ENCODE measurements at places on chromosomes 3 and 15. TPM values are rescaled to one million over a fixed set of nuclear protein-coding genes. Genes with fewer than 3 reads are reported as not detected.

The CELF6 gene
- 4.6 TPM for total RNA-seq

- H3K27me3 ChIP-seq = no peaks in the 10 kb centered on the region
- no peak overlapping the region for H3K27ac ChIP-seq
- peaks cover 14% of the 10 kb centered on the region for H3K4me1 ChIP-seq
- H3K4me3 ChIP-seq = no peak overlapping the region
- no peak for DNase-seq
Observed at GRCh38 chr15:80106051-80106450, 46.6 kb downstream of the ZFAND6 start.

The GABRB3 gene
- not detected for total RNA-seq

DNA sequence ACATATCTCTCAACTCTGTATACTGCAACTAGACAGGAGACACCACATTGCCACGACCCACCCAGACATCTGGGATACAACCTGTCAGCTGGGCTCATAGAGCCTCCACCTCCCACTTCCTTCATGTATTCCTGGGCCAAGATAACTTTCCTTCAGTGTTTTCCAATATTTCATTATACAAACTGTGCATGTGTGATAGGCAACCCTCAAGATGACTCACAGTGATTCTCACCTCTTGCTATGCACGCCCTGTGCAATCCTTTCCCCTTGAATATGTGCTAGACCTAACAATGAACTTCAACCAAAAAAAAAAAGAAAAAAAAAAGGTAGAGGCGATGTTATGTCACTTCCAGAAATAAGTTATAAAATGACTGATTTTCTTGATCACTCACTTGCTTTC lies 138.0 kb upstream of the ALCAM start:
- no peak overlapping the region for H3K27ac ChIP-seq
- DNase-seq = no peak
- H3K36me3 ChIP-seq = no peaks in the 10 kb centered on the region
- H3K4me1 ChIP-seq = no peaks in the 10 kb centered on the region
- H3K4me3 ChIP-seq = no peak overlapping the region

DNA sequence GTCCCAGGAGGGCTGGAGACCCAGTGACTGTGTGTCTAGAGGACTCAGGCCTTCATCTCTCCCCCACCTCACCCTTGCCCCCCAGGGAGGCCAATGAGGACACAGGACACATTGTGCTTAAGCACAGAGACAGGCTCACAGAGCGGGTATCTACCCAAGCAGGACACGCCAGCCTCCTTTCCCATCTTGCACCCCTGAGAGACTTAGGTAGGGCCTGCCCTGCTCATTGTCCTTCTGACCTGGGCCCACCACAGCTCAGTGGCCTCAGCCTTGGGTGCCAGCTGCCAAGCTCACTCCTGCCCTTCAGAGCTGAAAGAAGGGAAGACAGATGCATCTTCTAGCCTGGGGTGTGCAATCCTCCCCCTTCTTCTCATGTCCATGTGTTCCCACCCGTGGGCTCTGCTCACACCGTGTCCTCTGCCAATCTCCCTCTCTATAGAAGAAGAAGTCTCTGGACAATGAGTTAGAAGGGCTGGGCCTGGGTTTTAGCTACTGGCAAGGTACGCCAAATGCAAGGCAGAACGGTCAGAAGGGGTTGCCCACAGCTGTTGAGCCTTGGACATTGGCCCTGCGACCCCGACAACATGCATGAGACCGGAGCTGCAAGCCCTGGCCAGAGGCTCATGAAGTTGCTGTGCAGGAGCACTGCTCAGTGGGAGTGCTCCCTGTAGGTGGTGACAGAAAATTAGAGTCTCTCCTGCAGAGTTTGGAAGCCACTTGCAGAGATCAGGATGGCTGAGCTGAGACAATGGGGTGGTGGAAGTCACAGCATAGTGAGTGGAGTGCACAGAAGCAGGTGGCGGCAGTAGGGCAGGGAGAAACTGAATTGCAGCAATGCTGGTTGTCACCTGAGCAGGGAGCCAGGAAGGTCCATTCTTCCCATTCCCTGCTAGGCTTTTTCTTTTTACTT lies 32.8 kb downstream of the ACSBG1 start:
- no peaks in the 10 kb centered on the region for H3K27me3 ChIP-seq
- H3K4me3 ChIP-seq = no peak overlapping the region
- DNase-seq = no peak
- no peaks in the 10 kb centered on the region for H3K36me3 ChIP-seq
- no peak overlapping the region for H3K27ac ChIP-seq

- no peak overlapping the region for H3K27ac ChIP-seq
- no peak for DNase-seq
- no peaks in the 10 kb centered on the region for H3K36me3 ChIP-seq
- H3K4me1 ChIP-seq = no peaks in the 10 kb centered on the region
- no peaks in the 10 kb centered on the region for H3K27me3 ChIP-seq
- H3K4me3 ChIP-seq = no peak overlapping the region
Observed at GRCh38 chr3:81426826-81427577, 334.4 kb downstream of the GBE1 start.

The GOLGA8J gene
- not detected for total RNA-seq

Measured in Karpas-422 (cell line).